ENCODE measurements at places on chromosomes 3 and 15. TPM values are rescaled to one million over a fixed set of nuclear protein-coding genes. Genes with fewer than 3 reads are reported as not detected.

DNA sequence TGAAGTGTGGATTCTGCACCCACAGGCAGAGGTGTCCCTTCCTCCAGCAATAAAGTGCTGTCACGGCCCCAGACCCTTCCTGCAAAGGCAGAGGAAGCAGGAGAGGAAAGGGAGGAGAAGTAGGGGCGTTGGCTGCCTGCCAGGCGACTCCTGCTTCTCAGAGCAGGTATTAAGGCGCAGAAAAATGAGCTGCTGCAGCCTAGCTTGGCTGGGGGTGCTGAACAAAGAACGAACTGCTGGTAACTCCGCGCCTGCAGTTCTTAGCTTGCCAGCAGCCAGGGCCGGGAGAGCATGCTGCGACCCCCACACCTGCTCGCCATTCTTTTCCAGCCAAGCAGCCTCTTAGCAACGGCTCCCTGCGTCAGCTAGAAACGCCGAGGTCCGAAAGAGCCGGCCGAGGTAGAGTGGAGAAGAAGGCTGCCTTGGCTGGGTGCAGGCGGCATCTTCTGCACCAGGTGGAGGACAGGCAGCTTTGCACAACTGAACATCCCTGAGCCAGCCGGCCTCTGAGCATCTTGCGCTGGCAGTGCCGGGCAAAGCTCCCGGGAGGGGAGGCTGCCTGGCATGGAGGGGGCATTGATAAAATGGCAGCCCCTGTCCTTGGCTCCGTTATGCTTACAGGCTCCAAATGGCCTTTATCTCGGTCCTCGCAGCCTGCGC is 296.0 kb downstream of the MEX3B start:
- no peak for DNase-seq

Gene NR1I2
- 0.17 TPM for total RNA-seq

DNA sequence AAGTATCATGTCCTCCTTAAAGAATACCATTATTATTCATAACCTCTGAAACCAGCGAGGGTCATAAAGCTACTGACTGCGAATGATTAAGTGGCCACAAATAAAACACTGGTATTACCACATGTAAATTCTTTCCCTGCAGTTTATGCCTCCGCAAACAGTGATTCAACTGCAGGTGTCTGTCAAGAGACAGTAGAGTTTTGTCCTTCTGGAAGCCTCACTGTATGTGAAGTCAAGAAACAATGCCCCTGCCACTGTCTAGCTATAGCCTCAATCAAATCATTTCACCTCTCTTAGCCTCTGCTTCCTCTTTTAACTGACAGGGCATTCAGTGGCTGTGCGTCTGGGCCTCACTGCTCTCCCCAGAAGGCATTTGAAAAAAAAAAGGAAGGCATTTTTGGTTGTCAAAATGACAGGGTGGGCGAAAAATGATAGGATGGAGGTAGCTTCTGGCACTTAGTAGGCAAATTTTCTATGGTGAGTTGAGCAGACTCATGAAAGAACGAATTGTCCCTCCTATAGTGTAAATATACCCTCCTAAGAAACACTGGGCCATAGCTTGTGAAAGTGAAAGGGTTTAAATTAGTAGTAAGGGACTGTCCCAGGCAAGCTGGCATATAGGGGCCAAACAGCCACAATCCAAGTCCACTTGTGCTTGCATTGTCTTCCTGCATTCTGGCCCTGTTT is 66.7 kb downstream of the FILIP1L start:
- no peak for DNase-seq

Gene EPHA3
- total RNA-seq, result 0.35 TPM

DNA sequence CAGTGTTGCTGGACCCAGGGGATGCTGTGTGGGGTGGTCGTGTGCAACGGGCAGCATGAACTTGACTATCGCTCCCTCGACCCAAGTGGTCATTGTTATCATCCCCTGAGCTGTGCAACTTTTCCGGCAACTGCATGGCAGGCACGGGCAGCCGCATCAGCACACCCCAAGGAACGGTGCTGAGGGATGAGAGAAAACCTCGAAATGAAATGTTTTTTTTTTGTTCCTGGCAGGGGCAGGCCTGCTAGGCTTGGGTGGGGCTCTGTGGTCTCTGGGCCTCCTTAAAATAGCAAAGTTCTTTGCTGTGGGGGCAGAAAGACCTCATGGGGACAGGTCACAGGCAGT is 51.4 kb downstream of the CORO2B start:
- no peak for DNase-seq

Gene MCTP2
- total RNA-seq, result 49.9 TPM

DNA sequence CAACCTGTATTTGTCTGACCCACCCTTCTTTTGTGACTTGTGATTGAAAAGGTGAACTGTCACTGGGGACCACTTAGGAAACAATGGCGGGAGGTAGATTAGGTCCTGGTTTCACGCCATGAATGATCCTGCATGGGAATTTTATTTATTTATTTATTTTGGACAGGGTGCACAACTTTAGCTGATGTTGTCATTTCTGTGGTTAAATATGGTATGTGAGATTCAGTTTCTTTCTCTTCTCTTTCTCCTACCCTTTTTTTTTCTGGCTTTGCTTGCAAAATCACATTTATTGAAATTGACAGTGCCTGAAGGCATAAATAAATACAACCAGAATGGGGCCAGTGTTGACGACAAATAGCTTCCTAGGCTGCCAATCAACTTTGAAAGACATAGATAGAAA is 18.0 kb upstream of the HTR3E start:
- DNase-seq, result no peak

- no peak for DNase-seq
Observed at GRCh38 chr3:40780925-40781406, 256.2 kb downstream of the ZNF621 start.

DNA sequence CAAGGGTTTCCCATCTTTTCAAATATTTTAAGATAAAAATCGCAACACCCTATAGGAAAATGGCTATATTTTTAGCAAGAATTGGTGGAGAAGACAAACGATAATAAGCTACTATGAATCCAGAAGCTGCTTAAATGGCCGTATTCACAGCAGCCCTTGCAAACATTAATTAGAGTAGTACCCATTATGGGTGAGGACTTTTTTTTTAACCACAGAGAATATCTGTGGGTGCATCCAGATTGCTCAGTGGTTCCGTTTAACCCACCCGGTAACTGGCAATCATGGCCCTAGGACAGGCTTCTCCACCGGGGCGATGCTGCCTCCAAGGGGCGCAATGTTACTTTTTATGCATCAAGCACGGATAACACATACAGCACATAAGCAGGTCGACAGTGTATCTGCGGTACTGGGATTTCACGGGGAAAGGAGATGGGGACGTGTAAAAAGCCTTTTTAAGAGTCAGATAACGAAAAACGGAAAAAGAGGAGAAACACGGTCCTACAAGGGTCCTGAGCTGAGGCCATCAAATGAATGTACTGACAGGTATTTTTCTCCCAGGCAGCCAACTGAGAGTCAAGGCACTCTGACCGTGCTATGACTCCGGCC is 968 bp upstream of the TMEM266 start:
- peak; percentile 30 for DNase-seq

GRCh38 chr3:141348837-141349236 is 19.5 kb upstream of the ZBTB38 start:
- DNase-seq, result no peak

- DNase-seq, result no peak
Observed at GRCh38 chr3:88595026-88595425, 445.3 kb downstream of the C3orf38 start.

- peak; percentile 78 for DNase-seq
Observed at GRCh38 chr15:67080900-67081431, 15.6 kb downstream of the SMAD3 start.

- DNase-seq, result no peak
Observed at GRCh38 chr3:179026636-179027035, 45.0 kb downstream of the ZMAT3 start.

Gene UBA7
- total RNA-seq, result 98.6 TPM

Gene ACKR2
- total RNA-seq, result 1.2 TPM

Gene ATP8B4
- total RNA-seq, result 21.3 TPM

Gene FANCD2OS
- not detected for total RNA-seq

Data from activated T-cell treated with anti-CD3 and anti-CD28 coated beads, Interleukin-2, amount 50 U/mL, for 72 hours (primary cell).